ENCODE measurements at places on chromosomes 6 and 20.

DNA sequence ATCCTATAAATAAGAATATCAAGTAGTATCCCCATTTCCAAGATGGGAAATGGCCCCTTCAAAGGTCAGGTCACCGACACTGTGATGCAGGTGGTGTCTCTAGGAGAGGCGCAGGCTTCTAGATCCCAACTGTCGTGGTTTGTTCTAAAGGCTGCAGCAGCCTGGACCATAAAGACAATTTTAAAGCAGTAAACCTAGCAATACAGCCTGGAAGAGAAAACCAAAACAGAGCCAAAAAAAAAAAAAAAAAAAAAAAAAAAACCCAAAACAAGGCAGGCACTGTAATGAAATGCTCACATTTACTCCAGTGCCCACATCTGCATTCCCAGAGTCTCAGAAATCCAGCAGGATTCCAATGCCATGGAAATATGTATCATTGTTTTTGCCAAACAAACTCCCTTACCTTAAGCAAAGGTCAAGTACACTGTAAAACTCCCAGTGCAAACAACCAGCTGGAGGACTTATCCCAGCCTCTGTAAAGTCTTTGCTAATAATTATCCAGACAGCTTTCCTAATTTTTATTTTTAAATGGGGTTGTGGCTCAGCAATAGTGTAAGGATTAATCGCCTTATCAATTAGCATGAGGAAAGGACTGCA lies 98.2 kb downstream of the PSMG4 start:
- DNase-seq = no peak

GRCh38 chr6:156797901-156798735 lies 20.9 kb downstream of the ARID1B start:
- no peak for DNase-seq

DNA sequence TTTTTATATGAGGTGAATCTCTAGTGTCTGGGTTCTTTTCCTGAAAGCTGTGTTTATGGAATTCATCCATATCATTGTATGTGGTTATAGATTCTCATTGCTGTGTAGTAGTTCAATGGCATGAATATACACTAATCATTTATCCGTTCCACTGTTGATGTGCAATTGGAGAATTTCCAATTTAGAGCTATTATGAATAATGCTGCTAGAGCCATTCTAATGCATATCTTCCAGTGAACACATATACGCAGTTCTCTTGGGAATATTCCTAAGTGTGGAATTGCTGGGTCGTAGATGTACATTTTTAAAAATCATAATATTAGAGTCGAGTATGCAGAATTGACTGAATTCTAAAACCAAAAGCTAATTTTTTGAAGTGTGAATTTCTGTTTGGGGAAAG lies 327.5 kb upstream of the JAG1 start:
- no peak for DNase-seq

GRCh38 chr20:44309763-44310663 lies 989 bp downstream of the FITM2 start:
- no peak for DNase-seq

GRCh38 chr6:47420394-47421371 lies 56.9 kb upstream of the CD2AP start:
- no peak for DNase-seq

GRCh38 chr20:63080411-63080810 lies 73.6 kb upstream of the BHLHE23 start:
- DNase-seq = no peak

DNA sequence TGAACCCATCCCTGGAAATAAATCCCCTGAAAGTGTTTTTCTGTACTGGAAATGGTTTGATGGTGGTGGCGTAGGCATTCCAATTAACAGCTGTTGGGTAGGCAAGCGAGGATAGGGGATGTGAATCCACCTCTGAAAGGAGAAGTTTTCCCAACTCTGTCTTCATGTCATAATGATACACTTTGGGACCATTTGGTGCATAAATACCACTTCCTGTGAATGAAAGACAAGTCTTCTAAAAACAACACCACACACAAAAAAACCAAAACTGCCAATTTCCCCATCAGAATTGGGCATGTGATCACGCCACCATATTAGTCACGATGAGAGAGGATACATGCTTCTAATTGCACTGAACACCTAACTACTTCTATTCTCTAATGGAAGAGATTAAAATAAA lies 6.4 kb downstream of the VNN2 start:
- no peak for DNase-seq

Measured in stimulated activated CD8-positive, alpha-beta memory T cell treated with anti-CD3 and anti-CD28 coated beads, Interleukin-2, amount 100 ng/mL, for 1 hour (primary cell).